Fibroblast of villous mesenchyme (primary cell): ENCODE measurements at places on chromosomes 4 and X. TPM values are rescaled to one million over a fixed set of nuclear protein-coding genes. Genes with fewer than 3 reads are reported as not detected.

Gene RAP1GDS1
- total RNA-seq, result 78.6 and 82.5 TPM in 2 replicates

Gene GALNTL6
- not detected in 2 replicates for total RNA-seq

Gene MAGEA12
- total RNA-seq, result not detected in 2 replicates

Gene CCKAR
- total RNA-seq, result 0.43 TPM in 1 of 2 replicates, not detected in the other

Gene ENPEP
- 0.32 and 0.43 TPM in 2 replicates for total RNA-seq

Gene TAF9B
- 30.6 and 41.5 TPM in 2 replicates for total RNA-seq

Gene HDAC8
- 25.8 and 28.1 TPM in 2 replicates for total RNA-seq
